ENCODE measurements at places on chromosomes 3 and 15.

GRCh38 chr3:63966871-63967270 lies 54.7 kb upstream of the SCAANT1 start:
- no peak for DNase-seq

- no peak for DNase-seq
These were observed 16.0 kb downstream of the SLC51A start for GRCh38 chr3:196232154-196232881.

DNA sequence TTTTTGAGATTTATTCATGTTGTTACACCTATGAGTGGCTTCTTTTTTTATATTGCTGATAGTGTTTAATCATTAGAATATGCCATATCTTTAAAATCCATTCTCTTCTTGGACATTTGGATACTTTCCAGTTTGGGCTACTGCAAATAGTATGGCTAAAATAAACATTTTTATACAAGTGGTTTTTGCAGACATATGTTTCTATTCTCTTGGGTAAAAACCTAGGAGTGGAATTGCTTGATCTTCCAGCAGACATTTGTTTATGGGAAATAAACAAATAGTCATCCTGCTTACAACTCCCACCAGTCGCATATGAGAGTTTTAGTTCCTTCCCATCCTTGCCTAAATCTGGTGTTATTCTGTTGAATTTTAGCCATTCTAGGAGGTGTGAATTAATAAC lies 193.1 kb downstream of the ALCAM start:
- DNase-seq, result no peak

GRCh38 chr15:33200444-33200843 lies 5.9 kb upstream of the FMN1 start:
- peak; percentile 84 for DNase-seq

- DNase-seq, result no peak
These were observed 48.1 kb downstream of the ADAM10 start for GRCh38 chr15:58701376-58701775.

GRCh38 chr3:53457068-53457467 lies 37.3 kb upstream of the CACNA1D start:
- no peak for DNase-seq

DNA sequence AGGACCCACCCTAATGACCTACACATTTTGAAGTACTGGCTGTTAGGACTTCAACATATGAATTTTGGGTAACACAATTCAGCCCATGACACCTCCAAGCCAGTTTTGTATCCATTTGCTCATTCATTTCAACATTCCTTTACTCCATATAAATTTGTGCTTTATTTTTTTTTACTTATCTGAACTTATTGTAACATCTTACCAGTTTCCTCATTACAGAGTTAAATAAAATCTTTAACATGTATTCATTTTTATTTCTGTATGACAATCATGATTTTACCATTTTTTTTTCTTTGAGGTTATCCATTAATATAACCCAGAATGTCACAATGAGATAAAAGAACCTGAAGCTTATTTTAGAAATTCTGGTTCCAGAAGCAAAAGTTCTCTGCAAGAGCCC lies 48.0 kb upstream of the ATP1B3 start:
- no peak for DNase-seq

DNA sequence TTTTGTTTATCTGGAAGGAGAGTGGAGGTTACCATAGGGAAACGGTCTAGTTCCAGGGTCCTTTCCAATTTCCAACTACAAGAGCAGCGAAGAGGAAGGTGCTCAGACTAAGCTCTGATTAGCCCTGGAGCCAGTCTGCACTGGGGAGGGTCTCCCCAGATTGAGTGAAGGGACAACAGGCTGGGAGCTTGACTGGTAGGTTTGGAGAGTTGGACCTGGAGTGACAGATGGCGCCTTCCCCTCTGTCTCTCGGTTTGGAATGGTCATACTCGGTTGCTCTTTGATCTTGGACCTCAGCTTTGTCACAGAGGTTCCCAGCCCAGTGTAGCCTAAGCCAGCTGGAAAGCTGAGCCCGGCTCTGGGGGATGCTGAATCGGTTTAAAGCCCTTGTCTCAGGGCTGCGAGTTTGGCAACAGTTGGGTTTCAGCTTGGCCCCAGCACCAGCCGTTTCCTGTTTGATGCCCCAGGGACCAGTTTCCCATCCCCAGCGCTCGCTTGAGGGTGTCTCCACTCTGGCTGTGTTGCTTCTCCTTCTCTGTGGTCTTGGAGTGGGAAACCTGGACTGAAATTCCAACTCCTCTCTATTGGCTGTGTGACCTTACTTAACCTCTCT lies 53.1 kb upstream of the ULK4 start:
- DNase-seq, result no peak

- no peak for DNase-seq
These were observed 90.3 kb downstream of the MEX3B start for GRCh38 chr15:81955382-81956062.

DNA sequence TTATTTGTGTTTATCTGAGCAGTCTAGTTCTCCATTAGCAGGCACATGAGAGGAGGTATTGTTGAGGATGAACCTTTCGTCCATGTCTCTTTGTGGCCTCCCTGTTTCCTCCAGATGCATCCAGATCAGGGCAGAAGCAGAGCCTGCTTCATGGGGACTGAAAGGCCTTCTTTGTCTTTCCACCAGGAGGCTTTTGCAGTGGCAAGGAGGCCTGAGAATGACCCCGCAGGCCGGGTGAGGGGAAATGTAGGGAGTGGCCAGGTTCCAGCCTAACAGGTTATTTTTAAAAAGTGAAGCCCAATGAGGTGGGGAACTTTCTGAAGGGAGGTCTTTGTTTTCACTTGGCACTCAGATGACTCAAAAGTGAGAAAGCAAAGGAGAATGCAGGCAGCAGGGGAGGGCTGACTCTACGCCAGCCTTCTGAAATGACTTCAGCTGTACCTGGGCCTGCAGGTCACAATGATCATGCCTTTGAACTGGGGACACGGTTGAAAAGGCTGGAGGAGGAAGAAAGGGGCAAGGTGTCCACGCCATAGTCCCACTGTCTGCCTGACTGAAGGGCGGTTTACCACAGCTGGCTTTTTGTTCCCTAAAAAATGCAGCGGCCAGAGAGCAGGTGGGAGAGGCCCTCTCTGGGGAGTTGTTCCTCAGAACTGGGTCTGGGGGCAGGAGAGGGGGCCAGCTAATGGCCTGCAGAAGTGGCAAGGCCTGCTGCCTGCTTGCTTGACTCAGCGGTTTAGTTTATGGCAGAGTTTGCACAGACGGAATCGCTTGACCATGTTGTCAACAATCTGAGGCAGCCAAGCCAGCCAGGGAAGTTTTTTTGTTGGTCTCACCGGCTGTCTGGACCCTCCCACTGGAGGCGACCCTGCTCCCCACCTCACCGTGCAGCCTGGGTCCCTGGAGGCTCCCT lies 28.7 kb downstream of the CMTM7 start:
- DNase-seq, result peak; percentile 91

- peak; percentile 84 for DNase-seq
These were observed 13.1 kb upstream of the ALCAM start for GRCh38 chr3:105353485-105354161.

DNA sequence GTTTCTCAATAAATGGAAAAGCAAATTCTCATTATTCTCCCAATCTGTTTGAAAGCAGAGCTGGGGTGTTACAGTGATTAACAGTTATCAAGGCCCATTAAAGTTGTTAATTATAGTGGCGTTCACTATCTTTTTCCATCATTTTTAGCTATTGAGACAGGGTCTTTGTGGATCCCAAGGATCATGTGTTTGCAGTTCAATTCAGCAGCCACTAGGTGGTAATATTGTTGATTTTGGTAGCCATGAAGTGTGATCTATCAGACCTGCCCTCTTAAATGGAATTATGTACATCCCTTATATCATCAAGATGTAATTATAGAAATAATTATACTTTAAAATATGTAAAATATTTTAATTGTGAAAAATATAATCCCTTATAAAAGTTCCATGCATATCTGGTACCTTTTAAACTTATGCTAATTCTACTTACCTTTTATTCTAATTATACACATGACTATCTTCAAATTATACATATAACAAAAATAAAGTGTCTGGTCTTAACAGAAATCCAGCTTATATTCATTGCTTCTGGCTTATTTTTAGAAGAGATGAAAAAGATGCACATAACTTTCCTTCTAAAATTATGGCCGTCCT lies 126.4 kb downstream of the GREM1 start:
- DNase-seq, result no peak

DNA sequence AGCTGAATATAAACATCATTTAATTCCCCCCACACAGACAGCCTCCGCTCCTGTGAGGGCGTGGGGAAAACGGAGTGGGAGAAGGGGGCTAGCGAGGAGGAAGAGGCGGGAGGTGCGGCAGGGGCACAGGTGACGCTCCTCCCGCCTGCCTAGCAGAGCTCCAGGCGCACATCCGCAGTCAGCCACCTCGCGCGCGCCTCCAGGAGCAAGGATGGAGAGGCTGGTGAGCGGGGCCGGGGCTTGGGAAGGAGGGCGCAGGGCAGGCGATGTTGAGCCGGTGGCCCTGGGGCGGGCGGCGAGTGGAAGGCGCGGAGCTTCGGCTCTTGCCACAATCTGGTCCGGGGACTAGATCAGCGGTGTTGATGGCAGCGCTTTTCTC lies at the start of gene CD200:
Gene CD200 (plus strand): TSS at position 155 of the 379 bp plus-strand sequence. CDS start 57 bp downstream, at position 212.
- no peak for DNase-seq

DNA sequence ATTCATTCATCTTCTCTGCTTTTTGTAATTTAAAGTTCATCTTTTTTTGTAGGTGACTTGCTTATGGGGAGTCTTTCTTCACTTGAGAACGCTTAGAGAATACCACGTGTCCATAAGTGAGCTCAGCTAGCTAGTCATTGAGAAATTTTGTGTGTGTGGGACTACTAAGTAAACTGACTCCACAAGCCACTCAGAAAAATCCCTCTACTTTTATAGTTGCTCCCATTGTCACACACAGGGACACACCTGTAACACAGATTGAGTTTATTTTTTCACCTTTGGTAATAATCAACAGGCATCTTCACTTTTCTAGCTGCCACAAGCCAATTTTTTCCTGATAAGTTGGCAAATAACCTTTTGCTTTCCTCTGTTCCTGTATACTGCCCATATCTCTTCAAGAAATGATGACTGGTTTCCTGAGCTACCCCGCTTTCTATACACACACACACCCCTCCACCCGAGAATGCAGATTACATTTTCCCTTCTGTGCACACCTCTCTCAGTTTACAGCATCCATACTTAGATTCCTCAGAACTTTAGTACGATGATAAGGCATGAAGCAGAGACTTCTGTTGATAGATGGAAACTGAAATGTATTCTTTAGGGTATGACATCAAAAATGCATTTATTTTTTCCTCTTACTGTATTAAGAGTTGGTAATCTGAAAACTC lies 4.6 kb downstream of the TSC22D2 start:
- DNase-seq, result peak; percentile 56

DNA sequence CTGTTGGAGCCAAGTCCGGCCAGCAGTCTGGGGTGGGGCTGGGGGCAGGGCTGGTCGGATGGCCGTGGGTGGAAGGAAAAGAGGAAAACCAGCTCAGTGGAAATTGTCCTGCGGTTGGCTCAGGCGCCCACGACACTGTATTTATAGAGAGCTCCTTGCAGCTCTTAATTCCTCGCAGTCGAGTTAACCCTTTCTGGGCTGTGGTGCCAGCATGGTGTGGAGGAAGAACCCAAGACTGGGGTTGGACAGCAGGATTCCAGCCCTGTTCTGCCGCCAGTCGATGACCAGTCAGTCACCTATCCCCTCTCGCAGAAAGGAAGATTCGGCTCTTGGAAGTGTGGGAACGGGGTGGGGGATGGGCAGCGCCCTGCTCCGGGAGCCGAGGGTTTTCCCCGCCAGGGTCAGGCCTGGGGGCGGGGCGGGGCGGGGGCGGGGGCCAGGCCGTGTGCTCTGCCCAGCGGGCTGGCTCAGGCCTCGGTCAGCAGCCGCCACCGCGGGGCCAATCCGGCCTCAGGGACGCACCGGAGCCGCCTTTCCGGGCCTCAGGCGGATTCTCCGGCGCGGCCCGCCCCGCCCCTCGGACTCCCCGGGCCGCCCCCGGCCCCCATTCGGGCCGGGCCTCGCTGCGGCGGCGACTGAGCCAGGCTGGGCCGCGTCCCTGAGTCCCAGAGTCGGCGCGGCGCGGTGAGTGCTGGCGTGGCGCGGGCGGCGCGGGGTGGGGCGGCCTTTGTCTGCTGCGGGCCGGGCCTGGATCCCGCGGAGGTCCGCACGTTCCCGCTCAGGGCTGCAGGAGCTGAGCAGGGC lies at the start of gene CD276:
Gene CD276 (plus strand): TSS at position 607 of the 804 bp plus-strand sequence. CDS start 15,257 bp downstream, outside the sequence.
- peak; percentile 69 for DNase-seq

DNA sequence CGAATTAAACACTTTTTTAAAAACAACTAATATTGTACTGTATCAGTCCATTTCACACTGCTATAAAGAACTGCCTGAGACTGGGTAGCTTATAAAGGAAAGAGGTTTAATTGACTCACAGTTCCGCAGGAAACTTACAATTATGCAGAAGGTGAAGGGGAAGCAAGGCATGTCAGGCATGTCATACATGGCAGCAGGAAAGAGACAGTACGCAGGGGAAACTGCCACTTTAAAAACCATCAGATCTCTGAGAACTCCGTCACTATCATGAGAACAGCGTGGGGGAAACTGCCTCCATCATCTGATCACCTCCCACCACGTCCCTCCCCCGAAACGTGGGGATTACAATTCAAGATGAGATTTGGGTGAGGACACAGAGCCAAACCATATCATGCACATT lies 162.8 kb upstream of the TPM1 start:
- DNase-seq, result no peak

DNA sequence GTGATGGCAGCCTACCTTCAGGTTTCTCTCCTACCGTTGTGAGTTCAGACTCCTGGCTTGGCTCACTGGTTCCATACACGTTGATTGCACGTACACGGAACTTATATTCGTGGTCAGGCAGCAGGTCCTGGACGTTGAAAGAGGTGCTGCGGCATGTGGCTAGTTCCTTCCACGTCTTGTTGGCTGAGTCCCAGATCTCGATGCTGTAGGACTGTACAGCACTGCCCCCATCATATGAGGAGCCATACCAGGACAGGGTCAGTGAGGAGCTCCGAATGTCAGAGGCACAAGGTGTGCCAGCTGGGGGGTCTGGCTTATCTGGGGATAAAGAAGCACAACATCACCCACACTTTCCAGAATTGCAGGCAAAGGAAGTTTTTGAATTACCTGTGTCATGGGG lies 72.3 kb upstream of the HACD2 start:
- no peak for DNase-seq

GRCh38 chr3:63706321-63707085 lies 54.0 kb downstream of the SNTN start:
- peak; percentile 87 for DNase-seq

DNA sequence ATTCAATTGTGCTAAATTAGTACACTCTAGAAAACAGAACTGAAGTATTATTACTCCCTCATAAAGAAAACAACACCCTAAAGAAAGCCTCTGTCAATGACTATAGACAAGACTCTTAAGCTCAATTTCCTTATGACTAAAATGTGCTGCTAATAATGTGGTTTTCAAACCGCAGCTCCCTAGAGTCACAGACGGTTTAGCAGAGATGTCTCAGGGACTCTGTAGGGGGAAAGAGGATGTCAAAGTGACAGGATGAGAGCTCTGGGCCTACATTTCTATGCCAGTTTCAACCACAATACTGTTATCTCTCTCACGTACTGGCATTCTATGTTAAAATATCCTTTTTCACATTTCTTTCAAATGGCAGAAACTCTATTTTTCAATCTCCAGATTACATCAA lies 37.6 kb upstream of the WDR49 start:
- no peak for DNase-seq

GRCh38 chr3:110711851-110712516 lies 359.6 kb upstream of the NECTIN3 start:
- peak; percentile 37 for DNase-seq

GRCh38 chr3:140914384-140914945 lies 27.2 kb upstream of the SLC25A36 start:
- no peak for DNase-seq
